Naive thymus-derived CD8-positive, alpha-beta T cell (primary cell): ENCODE measurements at places on chromosomes 6 and 20.

GRCh38 chr6:37704923-37705238 is 7.2 kb upstream of the MDGA1 start:
- DNase-seq: no peak

GRCh38 chr6:124604719-124605118 is 357.5 kb upstream of the RNF217 start:
- DNase-seq: no peak

DNA sequence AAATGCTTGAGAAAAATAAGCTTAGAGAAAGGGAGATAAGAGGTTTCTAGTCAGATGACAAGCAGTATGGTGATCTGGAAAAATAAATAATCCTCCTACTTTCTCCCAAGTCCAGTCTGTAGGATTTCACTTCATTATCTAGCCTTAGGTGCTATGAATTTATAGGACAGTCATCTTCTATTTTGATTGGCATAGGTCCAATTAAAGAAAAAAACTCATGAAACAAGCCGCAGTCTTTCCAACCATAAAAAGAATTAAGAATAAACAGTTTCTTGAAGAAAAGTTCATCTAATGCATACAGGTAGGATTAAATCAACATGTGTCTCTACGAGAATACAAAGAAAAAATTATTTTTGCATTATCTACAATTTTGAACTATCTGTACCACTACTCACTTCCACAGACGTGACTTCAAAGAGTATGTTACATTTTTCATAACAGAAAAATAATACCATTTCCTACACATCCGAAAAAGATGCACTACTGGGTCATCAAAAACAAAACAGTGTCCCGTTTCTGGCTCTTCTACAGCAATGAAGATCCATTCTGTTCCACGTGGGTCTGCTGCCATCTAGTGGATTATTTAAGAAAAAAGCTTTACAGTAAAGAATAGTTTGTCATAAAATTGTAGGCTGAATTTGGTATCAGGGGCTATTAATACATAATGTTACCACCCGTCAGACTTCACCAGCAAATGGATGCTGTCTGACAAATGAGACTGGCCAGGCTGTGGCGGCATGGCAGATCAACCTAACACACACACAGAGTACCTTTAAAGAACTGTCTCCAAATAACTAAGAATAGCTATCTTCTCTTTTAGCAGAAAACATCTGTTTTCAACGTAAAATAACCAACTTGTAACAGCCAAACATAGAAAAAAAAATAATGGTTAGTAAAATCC is 28.9 kb downstream of the STX7 start:
- no peak for DNase-seq

DNA sequence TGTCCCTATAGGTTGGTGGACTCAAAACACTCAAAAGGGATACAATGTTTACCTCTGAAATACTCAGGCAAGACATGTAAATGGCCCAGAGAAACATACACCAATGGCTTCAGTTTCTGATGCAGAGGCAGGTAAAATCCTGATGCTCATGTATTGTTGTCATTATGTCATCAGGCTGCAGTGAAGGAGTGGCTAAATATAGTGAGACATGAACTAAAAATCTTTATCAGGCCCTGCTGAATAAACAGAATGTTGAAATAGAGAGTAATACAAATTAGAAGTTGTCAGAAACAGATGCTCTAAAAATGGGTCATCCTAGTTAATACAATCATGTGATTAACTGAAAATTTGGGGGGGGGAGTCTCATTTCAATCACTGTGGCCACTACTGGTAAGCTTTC is 20.4 kb downstream of the PTPRK start:
- no peak for DNase-seq
